ENCODE measurements at places on chromosomes 12 and 14.

DNA sequence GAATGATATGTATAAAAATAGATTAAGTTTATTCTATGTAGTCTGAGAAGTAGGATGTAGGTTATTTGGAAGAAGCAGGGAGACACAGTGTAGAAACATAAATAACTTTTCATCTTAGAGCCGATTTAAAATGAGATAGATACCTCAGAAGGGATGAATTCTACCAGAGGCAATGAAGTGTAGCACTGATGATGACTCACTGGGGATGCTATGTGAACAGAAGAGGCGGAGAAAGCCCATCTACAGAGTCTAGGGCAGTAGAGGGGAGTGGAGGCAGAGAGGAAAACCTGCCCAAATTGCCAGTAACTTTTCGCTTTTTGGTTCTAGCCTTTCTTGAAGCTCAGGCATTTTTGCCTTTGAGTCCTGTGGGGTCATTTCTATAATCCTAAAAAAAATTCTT, 451.8 kb downstream of the ATP23 start:
- no peak for DNase-seq

- DNase-seq = no peak
Observed at GRCh38 chr12:116882742-116883141, 1.5 kb upstream of the HRK start.

DNA sequence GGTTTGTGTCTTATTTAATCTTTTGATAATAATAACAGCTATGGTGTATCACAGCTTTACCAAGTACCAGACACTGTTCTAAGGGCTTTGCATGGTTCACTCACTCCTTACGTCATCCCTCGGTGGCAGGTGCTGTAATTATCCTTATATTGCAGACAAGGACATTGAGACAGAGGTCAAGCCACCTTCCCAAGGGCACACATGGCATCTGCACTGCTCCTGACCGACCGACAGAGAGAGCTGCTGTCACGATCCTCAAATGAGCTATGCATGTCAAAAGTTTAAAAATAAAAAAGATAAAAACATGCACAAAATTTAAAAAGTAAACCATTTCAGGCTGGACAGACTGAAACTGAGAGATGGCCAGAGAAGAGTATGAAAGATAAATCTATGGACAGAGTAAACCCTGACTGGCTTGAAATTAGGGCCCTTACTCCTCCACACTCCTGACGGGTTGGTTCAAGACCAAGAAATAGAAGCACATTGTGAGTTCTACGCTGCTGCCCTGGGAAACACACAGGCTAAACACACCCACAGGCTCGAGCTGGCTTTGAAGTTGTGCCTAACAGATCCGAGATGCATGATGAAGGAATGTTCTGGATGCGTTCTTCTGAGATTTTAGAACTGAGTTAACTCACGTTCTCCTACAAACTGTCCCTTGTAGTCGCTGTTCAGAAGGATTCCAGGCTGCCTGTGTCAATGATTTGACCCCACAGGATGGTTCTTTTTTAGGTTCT, 268.7 kb downstream of the ZFP36L1 start:
- DNase-seq = no peak

GRCh38 chr12:116533343-116534251, 25.6 kb upstream of the MAP1LC3B2 start:
- DNase-seq = peak; percentile 81

GRCh38 chr12:108527166-108527496, 12.1 kb downstream of the FICD start:
- no peak for DNase-seq

DNA sequence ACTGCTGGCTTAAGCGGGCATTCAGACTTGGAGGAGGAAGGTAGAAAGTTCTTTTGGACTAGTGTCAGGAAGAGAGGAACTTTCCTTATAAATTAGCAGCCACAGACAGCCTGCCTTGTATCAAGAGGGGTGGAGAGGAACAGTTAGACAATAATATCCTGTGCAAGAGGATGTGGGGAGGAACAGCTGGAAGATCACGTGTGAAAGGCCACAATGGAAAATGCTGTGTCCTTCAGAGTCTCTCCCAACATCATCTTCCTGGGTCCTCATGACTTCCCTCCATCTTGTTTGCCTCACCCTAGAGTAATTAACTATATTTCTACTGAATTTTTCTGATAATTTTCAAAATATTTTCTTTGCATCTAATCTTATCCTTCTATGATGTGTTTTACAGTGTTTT, 117.4 kb downstream of the MGAT4C start:
- DNase-seq = no peak

- no peak for DNase-seq
Observed at GRCh38 chr12:103273645-103274044, 222.1 kb downstream of the C12orf42 start.

DNA sequence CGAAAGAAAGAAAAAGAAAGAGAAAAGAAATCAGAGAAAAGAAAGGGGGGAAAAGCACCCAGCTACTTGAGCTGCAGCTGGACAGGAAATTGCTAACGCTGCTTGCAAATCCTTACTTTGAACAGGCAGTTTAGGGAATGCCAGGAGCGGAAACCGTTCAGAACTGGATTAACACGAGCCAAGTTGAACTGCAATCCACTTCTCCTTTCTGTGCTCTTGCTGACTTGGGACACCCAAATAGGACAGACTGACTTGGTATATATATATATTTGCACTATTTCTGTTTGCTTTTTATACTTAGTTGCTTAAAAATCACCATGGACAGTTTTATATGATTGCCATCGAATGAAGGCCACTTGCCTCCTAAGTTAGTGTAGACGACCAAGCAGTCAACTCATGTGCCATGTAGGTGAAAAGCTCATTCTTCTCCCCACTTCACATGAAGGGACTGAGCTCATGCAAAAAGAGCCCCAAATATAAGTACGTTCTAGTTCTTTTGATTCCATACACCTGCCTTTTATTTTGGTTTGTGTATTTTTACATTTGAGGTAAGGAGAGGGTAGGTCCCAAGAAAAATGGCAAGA, 5.5 kb downstream of the DUSP6 start:
- no peak for DNase-seq

DNA sequence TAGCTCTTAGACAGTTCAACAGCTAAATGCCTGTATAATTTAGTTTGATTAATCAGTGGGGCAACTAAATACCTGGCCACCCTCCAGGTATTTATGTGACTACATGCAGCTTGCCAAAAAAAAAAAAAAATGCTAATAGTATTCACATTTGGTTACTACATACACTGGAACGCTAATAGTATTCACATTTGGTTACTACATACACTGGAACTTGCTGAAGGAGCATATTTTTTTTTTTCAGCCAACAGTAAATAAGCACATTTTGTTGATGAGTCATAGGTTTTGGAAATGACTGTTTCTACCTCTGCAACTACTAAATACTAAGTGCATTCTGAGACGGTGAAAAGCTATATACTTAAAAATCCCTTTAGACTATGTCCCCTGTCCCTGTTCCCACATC, 1172.3 kb downstream of the LRFN5 start:
- no peak for DNase-seq
